ENCODE measurements at places on chromosomes 6 and 20.

- DNase-seq, result peak; percentile 58
Observed at GRCh38 chr6:40999569-40999968, 39.5 kb downstream of the UNC5CL start.

DNA sequence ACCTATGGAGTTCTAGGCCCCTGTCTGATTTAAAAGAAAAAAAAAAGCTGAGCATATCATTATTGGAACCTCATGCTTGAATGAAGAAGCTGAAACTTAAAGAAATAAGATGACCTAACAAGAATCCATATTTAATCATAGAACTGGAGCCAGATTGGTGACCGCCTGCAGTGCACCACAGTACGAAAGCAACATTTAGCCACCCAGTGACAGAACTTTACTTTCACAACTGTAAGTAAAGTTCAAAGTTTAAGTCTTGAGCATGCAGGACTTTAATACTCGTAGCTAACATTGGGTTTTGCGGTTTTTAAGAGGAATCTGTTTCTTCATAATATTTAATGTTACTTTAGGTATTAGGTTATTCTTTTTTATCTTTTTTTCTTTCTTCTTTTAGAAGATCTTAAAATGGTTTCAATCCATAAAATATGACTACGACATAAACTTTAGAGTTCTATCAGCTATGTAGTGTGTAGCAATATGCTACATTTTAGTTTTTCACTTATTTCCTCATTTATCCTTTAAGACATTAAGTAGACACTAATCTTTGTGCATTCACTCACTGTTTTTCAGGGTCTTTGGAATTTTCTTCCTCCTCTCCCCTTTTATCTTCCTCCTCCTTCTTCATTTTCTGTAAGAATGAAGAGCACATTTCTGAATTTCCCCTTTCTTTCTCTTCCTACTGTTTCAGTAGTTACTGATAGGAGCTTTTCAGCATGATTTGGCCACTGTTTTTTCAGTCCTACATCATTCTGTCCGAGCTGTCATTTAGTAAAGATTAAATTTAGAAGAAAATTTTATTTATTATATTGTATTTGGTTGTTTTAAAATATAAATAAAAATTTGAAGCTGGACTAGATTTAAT, 514.1 kb downstream of the GRIK2 start:
- no peak for DNase-seq

GRCh38 chr6:26120807-26121140, 33.5 kb downstream of the HFE start:
- DNase-seq, result no peak

DNA sequence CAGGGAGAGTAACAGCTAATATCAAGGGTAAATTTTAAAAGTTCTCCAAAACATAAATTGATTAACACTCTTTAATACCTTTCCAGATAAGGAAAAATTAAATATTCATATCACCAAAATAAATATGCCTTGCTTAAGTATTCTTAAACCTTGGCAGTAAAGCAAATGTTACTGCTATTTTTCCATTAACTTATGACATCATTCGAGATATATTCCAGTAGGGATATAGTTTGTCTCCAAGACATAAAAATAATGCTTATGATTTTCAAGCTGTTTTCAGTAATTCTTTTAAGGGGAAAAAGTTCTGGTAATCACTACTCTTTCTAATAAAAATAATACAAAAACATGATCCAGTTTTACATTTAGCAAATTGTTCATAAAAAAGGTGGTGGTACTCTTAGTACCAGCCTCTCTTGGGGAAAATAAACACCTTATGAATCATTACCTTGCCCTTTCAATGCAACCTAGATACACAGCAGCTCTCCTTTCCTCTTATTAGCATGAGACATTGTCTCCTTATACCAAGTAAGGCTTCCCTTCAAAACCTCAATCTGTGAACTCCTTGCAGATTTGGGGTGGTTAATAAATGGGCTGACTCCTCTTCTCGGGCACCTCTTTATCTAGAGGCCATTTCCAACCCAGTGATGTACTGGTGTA, 31.5 kb upstream of the LTV1 start:
- DNase-seq, result no peak

DNA sequence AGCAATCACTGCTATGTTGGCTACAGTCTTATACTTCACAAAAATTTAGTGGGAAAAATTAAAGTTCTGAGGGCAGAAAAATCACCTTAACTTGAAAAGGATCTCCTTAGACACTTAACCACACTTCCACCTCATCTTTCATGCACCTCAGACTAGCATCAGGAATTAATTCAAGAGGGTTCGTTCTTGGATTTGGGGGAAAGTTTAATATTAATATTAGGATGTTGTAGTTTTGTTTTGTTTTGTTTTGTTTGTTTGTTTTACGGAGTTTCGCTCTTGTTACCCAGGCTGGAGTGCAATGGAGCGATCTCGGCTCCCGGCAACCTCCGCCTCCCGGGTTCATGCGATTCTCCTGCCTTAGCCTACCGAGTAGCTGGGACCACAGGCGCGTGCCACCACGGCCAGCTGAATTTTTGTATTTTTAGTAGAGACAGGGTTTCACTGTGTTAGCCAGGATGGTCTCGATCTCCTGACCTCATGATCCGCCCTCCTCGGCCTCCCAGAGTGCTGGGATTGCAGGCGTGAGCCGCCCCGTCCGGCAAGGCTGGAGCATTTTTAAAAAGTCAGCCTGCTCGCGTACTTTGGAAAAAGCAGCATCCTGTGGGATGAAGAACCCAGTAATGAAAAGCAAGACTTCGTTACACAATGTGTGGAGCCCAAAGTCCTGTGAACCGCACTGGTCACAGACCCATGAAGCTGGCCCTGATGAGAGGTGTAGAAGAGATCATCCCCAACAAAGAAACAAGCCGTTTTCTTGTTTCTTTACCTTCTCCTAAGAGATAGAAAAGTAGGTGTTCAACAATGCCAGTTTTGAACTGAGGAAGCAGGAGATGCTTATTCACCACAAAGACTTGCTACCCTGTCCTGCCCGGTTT, 194.9 kb downstream of the GPX5 start:
- no peak for DNase-seq

DNA sequence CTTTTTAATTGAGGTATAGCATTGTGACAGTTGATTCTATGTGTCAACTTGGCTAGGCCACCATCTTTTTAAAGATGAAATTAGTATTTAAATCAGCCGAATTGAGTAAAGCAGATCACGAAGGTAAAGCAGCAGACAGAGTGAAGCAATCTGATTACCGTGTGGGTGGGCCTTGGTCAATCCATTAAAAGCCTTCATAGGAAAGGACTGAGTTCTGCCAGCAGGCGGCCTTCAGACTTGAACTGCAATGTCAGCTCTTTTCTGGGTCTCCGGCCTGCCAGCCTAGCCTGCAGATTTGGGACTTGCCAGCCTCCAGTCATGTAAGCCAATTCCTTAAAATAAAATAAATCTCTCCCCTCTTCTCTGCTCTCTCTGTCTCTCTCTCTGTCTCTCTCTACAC, 22.4 kb upstream of the TGM2 start:
- DNase-seq, result peak; percentile 57

GRCh38 chr20:59790346-59790745, 143.1 kb downstream of the SYCP2 start:
- DNase-seq, result no peak

- no peak for DNase-seq
Observed at GRCh38 chr6:71531006-71531405, 242.4 kb downstream of the OGFRL1 start.

DNA sequence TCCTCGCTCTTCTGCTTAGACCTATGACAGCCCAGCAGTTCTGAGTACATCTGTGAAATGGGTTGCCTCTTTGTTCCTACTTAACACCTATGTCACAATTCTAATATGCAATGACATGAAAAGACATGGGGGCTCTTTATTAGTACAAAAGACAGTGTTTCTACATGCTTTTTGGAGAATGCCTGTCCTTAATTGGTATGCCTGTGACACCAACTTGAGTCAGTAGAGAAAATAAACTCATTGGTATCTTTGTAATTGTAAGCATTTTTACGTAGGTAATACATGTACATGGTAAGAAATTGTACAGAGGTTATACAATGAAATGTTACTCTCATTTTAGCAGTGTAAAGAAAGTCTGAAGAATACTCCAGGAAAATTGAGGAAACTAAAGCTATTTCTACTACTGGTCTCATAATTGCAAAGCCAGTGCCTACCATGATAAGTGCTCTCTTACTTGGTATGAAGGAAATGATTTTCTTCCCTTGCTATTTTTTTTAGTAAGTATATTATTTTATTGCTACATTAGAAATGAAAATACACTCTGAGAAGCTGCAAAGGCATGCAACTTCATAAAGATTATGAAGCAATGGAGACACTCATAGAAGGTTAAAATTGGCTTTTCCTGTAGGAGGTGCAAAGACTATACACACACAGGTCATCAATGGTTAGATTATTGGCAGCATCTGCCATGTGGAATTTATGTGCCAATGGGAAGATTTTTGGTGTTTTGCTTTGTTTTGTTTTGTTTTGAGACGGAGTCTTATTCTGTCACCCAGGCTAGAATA, 4.9 kb upstream of the EEF1A1 start:
- DNase-seq, result no peak

DNA sequence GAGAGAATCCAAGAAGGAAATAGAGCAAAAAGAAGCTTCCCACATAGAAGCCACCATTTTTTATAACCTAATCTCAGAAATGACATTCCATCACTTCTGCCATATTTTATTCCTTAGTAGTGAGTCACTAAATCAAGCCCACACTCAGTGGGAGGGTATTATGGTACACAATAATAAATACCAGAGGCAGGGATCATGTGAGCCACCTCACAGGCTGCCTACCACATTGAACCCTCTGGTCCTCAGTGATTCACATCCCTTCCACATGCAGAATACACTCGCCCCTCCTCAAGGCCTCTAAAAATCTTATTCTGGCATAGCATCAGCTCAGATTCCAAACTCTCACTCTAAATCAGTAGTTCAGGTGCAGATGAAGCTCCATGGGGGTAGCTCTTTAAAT, 49.4 kb downstream of the TMC2 start:
- DNase-seq, result no peak

DNA sequence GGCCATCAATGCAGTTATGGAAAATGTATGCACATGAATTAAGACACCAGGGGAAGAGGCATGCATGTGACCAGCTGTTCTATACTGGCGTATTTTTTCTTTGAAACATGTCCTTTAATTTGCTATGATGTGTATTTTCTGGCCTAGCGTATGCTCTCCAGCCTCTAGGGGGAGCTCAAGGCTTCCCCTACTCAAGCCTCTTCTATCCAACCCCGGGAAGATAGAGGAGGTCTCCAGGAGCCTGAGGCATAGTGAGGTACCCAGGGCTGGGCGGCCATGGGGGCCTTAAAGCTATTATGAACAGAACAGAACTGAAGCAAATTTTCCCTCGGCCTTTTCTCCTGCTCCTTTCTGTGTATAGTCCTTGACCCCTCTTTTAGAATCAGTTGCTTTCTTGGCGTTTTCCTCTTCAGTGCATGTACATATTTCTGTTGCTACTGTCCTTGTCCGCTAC, 528.9 kb downstream of the MAFB start:
- peak; percentile 54 for DNase-seq

DNA sequence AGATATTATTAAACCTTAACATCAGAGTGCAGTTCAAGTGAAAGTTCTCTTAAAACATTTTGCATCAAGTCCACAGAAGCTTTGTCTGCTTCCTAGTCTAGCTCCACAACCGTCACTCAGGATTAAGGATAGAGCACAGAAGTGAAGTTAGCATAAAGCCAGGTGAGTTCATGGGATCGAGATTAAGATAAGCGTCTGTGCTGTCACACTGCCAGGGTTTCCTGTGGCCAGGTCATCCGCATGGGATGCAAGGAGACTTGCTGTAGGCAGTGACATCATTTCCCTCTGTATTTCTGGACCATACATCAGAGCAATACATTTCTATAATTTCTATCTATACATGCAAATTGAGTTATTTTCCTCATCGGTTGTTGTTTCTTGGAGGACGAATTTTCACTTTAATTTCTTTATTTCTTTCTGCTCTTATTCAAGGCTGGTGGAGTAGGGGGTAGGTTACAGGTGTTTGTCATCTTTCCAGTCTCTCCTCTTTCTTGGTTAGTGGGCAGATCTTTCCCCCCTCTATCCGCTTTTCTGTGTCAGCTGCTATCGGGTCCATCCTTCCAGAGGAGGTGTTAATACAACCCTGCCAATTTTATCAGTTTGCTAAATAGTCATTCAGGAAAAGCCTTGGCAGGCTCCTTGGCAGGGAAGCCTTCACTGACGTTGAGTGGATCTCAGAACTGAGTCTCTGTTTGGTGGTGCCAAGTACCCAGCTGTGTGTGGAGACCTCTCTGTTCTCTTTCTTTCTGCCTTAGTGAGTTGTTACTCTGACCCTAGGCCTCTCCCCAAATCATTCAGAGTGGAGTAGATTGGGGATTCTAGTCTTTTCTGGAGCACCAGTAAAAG, 307.6 kb upstream of the MAP3K7 start:
- DNase-seq, result no peak

DNA sequence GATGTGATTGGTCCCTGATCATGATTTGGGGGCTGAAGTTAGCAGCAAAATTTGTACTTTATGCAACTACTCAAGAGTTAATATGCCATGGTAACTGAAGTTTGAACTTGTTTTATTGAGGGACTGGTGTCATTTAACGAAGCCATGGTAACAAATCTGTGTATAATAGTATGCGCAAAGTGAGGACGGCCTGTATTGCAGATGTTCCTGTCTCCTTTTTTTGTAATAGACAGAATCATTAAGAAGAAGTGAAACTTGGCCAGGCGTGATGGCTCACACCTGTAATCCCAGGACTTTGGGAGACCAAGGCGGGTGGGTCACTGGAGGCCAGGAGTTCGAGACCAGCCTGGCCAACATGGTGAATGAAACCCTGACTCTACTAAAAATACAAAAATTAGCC, 22.3 kb downstream of the RPRD1B start:
- DNase-seq, result no peak

DNA sequence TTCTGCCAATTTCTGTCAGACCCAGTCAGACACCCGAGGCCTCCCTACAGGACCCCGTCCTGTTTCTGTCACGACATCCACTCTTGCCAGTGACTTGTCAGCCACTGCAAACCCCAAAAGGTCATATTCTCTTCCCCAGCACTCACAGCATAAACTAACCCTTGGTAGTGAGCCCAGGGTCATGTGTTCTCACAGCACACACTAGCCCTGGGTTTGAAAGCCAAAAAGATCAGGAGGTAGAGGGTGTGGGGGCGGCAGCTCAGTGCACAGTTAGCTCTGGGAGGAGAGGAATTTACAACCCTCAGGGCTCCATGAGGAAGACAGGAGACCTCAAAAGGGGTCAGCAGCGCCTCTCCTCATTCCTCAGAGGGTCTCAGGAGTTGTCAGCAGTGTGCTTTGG, 9.9 kb upstream of the SNX9 start:
- no peak for DNase-seq

DNA sequence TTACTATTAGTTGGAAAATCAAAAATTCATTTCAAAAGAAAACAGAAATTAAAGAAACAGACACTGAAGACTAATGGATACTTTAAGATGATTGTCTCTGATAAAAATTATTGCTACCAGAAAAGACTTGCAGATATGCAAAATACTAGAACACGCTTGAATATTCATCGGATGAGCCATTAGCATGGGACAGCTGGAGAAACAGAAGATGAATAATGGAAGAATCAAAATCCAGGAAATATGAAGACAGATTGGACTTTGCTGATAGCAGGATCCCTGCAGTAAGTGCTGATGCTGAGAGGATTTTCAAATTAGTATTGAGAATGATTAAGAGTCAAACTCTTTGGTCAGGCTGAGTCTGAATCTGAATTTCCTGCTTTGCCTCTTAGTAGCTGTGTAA, 169.4 kb downstream of the EYS start:
- no peak for DNase-seq

GRCh38 chr6:89612121-89612520, 26.4 kb downstream of the LYRM2 start:
- DNase-seq, result peak; percentile 48
